ENCODE measurements at places on chromosomes 6 and 20. TPM values are rescaled to one million over a fixed set of nuclear protein-coding genes. Genes with fewer than 3 reads are reported as not detected.

Gene SLC17A1
- total RNA-seq = not detected

Gene LTB
- not detected for total RNA-seq

Gene CPXM1
- total RNA-seq = 0.33 TPM

Gene BPIFB2
- total RNA-seq = not detected

Gene ASF1A
- total RNA-seq = 10.5 TPM

Gene OR2H2
- total RNA-seq = not detected

Gene KIAA1755
- total RNA-seq = 4.7 TPM

Gene SLC17A2
- total RNA-seq = not detected

Gene SPDEF
- not detected for total RNA-seq

Gene WFDC12
- total RNA-seq = not detected

Gene CRISP2
- total RNA-seq = not detected

Gene OPN5
- not detected for total RNA-seq

Gene EYS
- total RNA-seq = under 0.01 TPM

Gene ULBP3
- total RNA-seq = 5.1 TPM

Gene ADTRP
- 9.0 TPM for total RNA-seq

Gene NHLRC1
- total RNA-seq = 2.6 TPM

Gene FAM83B
- total RNA-seq = 0.03 TPM

Gene GSTA2
- not detected for total RNA-seq

Gene SLC32A1
- total RNA-seq = not detected

Gene B3GAT2
- not detected for total RNA-seq

Gene C6orf132
- total RNA-seq = 0.66 TPM

Gene BMP6
- 38.6 TPM for total RNA-seq

Gene UNC93A
- total RNA-seq = not detected

Gene TRIM26
- 22.1 TPM for total RNA-seq

Gene C20orf204
- total RNA-seq = 0.76 TPM

Gene RIPPLY2
- not detected for total RNA-seq

Gene COX4I2
- 0.13 TPM for total RNA-seq

Gene PHACTR1
- total RNA-seq = 1.6 TPM

Gene NFATC2
- 0.30 TPM for total RNA-seq

Gene SLC22A23
- 4.2 TPM for total RNA-seq

Gene FAM50B
- total RNA-seq = 11.7 TPM

Gene CST4
- total RNA-seq = 0.33 TPM

Gene SMLR1
- total RNA-seq = not detected

Gene NOTCH4
- total RNA-seq = 0.65 TPM

Gene ZSCAN23
- total RNA-seq = 4.7 TPM

Gene EYA2
- 0.03 TPM for total RNA-seq

Gene APCDD1L
- total RNA-seq = 173 TPM

Gene CALHM4
- total RNA-seq = not detected

Gene MLIP
- 0.40 TPM for total RNA-seq

Gene SGK2
- 0.73 TPM for total RNA-seq

Gene PAX1
- total RNA-seq = not detected

Gene FNDC11
- total RNA-seq = 0.46 TPM

Gene RAMACL
- total RNA-seq = 2.0 TPM

Gene BMP5
- total RNA-seq = 0.03 TPM

Gene AGPAT4
- 9.0 TPM for total RNA-seq

Gene RAB44
- 0.03 TPM for total RNA-seq

Gene FAM217B
- total RNA-seq = 3.5 TPM

Gene HLA-DQA1
- total RNA-seq = not detected

Gene CRNKL1
- 27.4 TPM for total RNA-seq

Gene TNFRSF6B
- 0.98 TPM for total RNA-seq

Gene LAMA4
- 518 TPM for total RNA-seq

Gene TBC1D22B
- 8.2 TPM for total RNA-seq

Gene ABHD16B
- total RNA-seq = not detected

Gene ZBTB46
- 4.3 TPM for total RNA-seq

Gene GHRH
- total RNA-seq = not detected

Gene IRAK1BP1
- 4.2 TPM for total RNA-seq

Gene RAD21L1
- total RNA-seq = 0.13 TPM

Gene CST5
- total RNA-seq = not detected

Gene PBOV1
- not detected for total RNA-seq

All from smooth muscle cell of the pulmonary artery (primary cell).